ENCODE measurements at places on chromosomes 6 and 20.

GRCh38 chr6:67431076-67431475 is 1204.0 kb upstream of the ADGRB3 start:
- DNase-seq, result no peak

DNA sequence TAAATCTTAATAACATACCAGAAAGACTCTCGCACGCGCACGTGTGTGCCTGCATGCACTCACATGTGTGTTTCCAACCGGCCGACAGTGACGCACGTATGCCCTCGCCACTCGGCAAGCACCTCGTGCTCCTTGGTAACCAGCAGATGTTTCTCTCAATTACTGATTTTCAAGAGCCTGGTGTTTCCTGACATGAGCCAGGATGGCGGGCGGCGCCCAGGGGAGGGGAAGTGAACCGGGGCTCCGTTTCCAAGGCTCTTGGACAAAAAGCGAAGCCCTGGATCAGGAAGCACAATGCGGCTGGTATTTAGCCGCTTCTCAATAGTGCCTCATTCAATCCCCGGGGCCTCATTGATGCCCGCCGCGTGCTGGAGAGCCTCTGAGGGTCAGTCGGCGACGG is 37.7 kb downstream of the PMEPA1 start:
- no peak for DNase-seq

DNA sequence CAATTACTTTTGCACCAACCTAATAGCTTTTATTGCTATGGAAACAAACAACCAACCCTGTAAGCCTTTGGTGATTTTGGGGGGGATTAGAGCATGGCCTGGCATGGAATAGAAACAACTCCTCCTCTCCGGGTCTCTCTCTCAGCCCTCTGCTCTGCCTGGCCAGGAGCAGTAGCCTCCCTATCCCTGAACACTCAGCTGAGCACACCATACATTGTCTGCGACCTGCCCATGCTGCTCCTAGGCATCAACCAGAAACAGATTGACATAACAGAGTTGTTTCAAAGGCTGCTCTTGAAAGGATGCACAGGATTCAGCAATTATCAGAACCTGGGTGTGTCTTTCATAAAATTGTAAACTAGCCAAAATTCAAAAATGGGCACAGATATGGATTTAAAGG is 29.8 kb upstream of the SMIM28 start:
- no peak for DNase-seq

- no peak for DNase-seq
These were observed 85.8 kb downstream of the YTHDF1 start for GRCh38 chr20:63129991-63130657.

GRCh38 chr6:98292810-98293209 is 541.6 kb upstream of the POU3F2 start:
- no peak for DNase-seq

GRCh38 chr20:17904027-17904426 is 64.6 kb downstream of the SNX5 start:
- DNase-seq, result no peak

DNA sequence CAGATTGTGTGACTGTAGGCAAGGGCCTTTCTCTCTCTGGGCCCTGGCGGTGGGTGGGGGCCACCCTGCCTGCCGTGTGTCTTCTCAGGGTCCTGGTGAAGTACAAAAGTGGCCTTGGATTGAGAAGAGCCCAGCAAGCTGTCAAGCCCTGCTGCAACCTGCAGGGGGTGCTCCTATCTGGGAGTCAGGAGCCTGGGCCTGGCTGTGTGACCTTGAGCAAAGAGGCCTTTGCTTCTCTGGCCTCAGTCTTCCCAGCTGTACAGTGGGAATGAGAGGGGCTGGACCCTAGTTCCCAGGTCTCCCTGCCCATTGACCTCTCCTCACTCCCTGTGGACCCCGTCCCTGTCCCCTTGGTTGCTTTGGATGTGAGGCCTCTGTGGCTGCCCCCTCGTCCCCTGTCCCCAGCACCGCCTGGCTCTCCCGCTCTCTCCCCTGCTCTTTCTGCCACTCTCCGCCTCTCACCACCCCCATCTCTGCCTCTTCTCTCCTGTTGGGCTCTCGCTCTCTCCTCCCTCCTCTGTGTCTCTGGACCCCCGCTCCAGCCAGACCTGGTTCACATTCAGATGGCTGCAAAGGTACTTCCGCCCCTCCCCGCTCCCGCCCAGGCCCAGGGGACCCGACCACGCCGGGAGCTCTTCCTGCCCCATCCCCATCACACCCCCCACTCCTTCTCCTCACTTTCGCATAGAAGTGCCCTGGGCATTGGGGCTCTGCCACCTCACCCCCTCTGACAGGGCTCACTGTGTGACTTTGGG is 46.7 kb downstream of the SRC start:
- DNase-seq, result peak; percentile 13

GRCh38 chr20:59441306-59441705 is 140.9 kb downstream of the EDN3 start:
- no peak for DNase-seq

GRCh38 chr6:37713529-37714119 is 15.9 kb upstream of the MDGA1 start:
- no peak for DNase-seq

GRCh38 chr6:152004036-152004566 is 196.6 kb downstream of the ESR1 start:
- no peak for DNase-seq

DNA sequence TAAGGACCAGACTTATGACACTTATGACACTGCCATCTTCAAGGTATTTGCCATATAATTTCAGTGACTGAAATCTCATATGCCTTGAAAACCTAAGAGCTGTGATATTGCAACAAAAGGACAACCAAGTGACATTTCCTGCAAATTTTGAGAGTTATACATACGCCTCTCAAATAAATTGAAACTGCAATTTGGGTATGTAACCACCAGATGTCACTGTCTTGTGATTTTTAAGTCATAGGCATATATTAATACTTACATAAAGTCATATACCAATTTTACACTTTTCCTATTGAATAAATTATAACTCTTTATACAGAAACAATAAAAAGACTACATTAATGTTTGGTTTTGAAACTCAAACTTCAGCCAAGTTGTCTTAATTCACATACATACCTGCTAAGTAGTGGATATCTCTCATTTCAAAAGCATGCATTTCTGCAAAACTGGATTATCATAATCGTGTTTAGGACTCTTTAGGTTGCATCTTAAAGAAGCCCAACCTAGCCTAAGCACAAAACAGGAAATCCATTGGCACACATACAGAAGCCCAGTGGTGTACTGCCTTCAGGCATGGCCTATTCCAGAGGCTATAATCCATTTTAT is 180.2 kb downstream of the PACRG start:
- DNase-seq, result peak; percentile 3

GRCh38 chr6:119541132-119541905 is 191.8 kb upstream of the MAN1A1 start:
- DNase-seq, result no peak

- no peak for DNase-seq
These were observed 52.6 kb downstream of the COL19A1 start for GRCh38 chr6:69918813-69919475.

DNA sequence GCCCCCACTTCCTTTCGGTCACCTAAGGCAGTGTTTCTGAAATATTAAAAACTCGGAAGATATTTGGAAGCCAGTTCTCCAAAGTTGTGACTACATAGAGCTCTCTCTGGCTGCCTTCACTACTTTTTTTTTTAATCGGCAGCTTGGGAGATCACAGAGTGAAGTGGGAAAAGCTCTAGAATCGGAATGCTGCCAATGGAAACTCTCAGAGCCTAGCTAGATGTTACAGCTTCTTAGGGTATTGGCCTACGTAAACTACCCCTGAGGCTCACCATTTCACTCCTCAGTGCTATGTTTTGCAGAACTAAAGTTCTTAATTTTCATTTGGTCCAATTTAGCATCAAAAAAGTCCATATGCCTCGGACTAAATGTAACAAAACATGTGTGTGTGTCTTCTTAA is 14.5 kb downstream of the SERPINB1 start:
- DNase-seq, result no peak

GRCh38 chr20:63792866-63793265 is 38.2 kb downstream of the ZBTB46 start:
- DNase-seq, result no peak

DNA sequence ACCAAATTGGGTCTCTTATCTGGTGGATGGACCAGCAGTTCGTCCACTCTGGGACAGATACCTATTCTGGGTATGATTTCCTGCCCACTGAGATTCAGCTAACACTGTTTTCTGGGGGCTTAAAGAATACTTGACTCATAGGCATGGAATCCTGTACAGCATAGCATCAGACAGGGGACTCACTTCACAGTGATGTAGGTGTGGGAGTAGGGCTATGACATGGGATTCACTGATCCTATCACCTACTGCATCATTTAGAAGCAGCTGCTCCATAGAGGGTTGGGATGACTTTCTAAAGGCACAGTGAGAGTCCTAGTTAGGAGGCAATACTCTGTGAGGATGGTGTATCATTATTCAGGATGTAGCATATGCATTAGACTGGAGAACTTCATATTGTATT is 74.5 kb upstream of the AHI1 start:
- DNase-seq, result no peak

DNA sequence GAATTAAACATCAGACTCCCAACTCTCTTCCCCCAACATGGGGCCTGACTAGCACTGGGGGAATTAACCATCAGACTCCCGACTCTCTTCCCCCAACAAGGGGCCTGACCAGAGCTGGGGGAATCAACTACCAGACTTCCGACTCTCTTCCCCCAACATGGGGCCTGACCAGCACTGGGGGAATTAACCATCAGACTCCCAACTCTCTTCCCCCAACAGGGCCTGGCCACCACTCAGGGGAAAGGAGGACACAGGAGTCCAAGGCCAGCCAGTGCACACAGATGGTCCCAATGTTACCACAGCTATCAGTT is 13.1 kb downstream of the CST7 start:
- no peak for DNase-seq

- no peak for DNase-seq
These were observed 11.1 kb upstream of the HLA-DQB2 start for GRCh38 chr6:32774426-32774825.

DNA sequence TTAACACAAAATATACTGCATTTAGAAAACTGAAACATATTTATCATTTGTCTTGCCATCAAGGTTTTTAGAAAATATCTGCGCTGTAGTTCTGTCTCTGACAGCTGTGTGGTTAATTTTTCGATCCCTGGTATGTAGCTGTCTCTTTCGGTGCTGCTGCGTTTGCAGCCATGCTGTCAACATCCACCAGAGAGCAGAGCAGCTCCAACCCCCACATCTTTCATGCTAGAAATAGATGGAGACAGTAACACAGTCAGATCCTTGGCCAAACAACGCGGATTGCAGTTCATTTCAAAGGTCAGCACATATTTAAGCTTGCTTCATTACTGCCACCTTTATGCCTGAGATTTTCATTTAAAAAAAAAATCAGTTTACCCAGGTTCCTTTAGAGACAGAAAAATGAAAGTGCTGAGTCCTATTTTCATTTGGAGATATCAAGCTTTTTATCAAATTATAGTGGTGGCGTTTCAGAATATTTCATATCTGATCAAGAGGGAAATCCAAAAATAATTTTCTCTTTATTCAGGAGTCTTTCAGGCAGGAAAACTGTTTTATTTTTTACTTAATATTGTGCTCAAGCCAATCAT is 157.7 kb upstream of the MMS22L start:
- DNase-seq, result no peak

- DNase-seq, result no peak
These were observed 955.6 kb downstream of the TBC1D32 start for GRCh38 chr6:120378582-120379220.

- no peak for DNase-seq
These were observed 106.0 kb upstream of the CST7 start for GRCh38 chr20:24842918-24843715.

GRCh38 chr6:8149350-8149749 is 47.0 kb upstream of the EEF1E1 start:
- DNase-seq, result no peak

GRCh38 chr6:123967905-123968304 is 164.2 kb downstream of the NKAIN2 start:
- DNase-seq, result no peak

DNA sequence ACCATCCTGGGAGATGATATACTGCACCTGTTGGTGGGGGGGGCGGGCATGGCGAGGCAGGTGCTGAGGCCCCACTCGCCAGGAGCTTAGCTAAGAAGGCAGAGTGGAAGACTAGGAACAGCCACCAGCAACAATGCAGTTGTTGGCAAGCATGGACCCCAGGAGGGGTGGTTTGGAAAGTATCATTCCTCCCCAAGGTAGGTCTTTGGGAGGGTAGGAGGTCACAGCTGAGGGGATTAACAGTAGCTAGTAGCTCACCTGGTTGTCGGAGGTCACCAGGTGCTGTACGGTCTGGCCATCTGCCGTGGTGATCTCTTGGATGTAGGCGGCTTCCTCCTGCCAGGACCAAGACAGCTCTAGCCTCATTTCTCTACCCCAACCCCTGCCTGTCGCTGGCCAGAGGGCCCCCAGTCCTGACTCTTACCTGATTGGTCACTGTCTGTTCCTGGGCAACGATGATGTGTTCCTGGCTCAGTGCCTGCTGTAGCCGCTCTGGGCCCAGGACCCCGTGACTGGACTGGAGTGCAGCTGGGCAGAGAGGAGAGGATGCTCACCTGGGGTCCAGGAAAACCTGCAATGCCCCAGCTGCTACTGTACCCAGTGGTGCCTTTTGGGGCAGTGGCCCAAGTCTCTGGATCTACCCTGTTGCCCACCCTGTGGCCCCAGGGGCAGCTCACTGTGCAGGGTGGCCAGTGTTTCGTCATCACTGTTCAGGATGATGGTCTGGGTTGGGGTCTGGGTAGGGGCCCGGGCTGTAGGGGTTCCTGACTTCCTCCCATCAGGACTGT is 15.3 kb downstream of the PCIF1 start:
- DNase-seq, result no peak

- DNase-seq, result no peak
These were observed 83.0 kb upstream of the RALY start for GRCh38 chr20:33910529-33911327.

- DNase-seq, result no peak
These were observed 116.5 kb downstream of the TCP11 start for GRCh38 chr6:35024551-35025054.

DNA sequence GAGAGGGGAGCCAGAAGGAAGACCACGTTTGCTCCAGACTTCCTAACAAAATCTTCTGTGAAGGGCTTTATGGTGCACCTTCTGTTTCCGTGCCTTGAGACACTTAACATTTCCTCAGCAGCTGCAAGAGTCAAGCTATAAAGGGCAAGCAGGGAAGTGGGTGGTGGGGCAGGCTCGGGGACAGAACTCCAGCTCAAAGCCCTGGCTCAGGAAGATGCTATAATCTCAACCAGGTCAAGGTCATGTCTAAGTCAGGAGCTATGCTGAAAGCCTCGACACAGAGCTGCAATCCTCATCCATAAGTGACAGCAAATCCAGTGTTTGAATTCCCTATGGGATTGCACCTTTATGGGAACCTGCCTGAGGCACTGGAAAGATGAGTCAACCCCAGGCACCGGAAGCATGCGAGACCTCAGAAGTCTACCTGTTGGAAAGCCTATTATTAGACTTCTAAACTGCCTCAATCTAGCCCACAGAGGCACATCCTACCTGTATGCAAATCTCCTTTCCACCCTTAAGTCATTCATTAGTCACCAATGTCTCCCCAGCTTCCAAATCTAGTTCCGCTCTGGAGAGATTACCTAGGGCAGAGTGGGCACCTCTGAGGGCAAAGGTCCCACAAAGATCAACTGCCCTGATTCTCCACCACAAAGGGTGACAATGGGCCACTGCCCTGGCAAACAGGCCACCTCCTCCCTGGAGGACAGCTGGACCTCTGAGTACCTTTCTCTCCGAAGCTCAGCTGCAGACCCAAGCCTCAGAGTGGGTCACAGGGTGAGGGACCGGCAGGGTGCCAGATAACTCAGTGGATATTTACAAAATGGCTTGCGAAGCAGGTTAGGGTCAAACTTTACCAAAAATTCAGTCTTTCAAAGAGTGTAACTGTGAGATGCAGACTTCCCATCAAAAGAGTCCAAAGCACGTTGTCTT is 287.0 kb downstream of the CDC5L start:
- no peak for DNase-seq
